Activated T-helper 1 cell treated with anti-CD3 and anti-CD28 coated beads, Interleukin-2, amount 50 U/mL, for 16 hours (primary cell): ENCODE measurements at places on chromosomes 1 and 21.

GRCh38 chr1:181630398-181630797 is 147.1 kb downstream of the CACNA1E start:
- no peak for DNase-seq

- no peak for DNase-seq
Measured at GRCh38 chr1:65792669-65793358, at the start of gene PDE4B. Gene PDE4B, plus strand, starts transcription at chr1:65792895.

GRCh38 chr1:175130649-175131045 is 61.9 kb downstream of the KIAA0040 start:
- no peak for DNase-seq

- no peak for DNase-seq
Measured at GRCh38 chr1:100907887-100908286, 12.0 kb downstream of the SLC30A7 start.

DNA sequence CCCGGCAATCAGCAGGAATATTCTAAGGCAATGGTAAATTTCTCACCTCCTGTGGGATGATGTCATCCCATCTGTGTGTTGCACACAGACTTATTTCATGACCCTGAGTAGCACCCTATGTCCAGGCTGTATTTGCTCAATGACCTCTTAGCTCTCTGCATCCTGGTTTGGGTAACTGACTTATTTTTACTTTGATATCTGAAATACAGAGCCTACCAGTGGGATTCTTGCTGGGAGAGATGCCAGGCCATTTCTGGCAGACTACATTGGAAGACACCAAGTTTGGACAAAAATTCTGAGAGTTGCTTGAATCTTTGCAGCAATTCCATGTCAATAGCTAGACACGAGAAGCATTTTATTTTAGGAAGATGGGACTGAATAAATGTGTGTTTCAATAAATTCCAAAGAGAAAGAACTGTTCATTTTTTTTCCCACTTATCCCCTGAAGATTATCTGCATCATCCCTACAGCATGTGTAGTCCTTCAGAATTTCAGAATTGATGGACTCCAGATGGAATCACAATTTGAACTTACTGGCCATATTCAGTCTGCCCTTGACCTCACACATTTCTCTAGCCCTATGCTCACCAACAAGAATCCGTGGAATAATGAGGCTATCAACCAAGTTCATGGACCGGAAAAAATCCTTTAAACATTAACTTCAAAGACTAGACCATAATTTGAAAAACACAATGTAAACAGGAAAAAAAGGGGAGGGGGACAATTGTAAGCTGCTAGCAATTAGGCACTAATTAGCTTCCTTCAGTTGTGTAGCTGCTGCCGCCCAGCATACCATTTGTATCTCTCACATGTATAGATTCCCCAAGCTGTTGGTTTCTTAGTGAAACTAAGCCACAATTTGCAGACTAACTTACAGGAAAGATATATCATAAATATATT is 226.5 kb downstream of the HMCN1 start:
- DNase-seq = no peak

- no peak for DNase-seq
Measured at GRCh38 chr1:235416662-235417049, 49.4 kb downstream of the TBCE start.

GRCh38 chr1:44073528-44073927 is 42.3 kb upstream of the SLC6A9 start:
- DNase-seq = no peak

DNA sequence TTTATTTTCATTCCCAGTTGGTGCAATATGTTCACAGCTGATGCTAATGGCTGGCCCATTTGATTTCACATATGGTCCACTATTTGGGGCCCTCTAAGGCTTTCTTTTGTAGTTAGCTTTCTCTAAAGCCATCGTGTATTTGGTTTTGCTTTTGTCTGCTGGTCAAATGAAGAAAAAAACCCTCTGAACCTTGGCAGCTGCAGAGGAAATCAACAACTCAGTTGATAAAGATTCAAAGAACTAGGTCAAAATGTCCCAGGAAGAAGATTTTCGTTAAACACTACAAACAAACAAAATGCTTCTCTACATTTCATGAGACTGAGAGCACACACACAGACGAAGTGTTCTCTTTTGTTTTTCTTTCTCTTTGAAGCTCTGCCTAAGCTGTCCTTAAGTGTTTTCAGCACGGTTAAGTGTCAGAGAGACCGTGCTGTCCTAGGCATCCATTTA is 655.0 kb downstream of the RWDD3 start:
- DNase-seq = no peak

DNA sequence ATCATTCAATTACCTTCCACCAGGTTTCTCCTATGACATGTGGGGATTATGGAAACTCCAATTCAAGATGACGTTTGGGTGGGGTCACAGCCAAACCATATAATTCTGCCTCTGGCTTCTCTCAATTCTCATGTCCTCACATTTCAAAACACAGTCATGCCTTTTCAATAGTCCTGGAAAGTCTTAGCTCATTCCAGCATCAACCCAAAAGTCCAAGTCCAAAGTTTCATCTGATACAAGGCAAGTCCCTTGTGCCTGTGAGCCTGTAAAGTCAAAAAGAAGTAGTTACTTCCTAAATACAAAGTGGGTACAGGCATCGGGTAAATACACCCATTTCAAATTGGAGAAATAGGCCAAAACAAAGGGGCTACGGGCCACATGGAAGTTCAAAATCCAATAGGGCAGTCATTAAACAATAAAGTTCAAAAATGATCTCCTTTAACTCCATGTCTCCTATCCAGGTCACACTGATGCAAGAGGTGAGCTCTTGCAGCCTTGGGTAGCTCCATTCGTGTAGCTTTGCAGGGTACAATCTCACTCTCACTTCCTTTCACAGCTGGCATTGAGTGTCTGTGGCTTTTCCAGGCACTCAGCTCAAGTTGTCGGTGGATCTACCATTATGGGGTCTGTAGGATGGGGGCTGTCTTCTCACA is 112.9 kb downstream of the FCRL5 start:
- no peak for DNase-seq

DNA sequence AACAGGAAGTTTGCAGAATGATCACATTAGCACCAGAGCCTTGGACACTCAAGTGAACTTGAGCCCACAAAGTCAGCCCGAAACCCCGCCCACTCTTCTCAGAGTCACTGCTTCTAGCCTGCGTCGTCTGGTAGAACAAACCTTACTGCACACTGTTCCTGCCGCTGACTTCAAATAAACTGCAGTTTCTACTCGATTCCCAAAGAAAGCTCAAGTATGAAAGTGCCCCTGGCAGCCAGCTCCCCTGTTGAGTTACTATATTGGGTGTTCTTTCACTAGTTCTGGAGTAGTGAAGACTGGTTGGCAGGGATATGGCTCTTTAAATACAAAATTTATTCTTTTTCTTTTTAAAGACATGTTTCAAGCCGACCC is 164.7 kb downstream of the GALNT2 start:
- DNase-seq = no peak

GRCh38 chr1:67711855-67712212 is 26.8 kb downstream of the GADD45A start:
- DNase-seq = no peak

GRCh38 chr1:47198214-47198613 is 8.4 kb upstream of the PDZK1IP1 start:
- DNase-seq = no peak

GRCh38 chr1:3323796-3324703 is 130.4 kb upstream of the ARHGEF16 start:
- no peak for DNase-seq

DNA sequence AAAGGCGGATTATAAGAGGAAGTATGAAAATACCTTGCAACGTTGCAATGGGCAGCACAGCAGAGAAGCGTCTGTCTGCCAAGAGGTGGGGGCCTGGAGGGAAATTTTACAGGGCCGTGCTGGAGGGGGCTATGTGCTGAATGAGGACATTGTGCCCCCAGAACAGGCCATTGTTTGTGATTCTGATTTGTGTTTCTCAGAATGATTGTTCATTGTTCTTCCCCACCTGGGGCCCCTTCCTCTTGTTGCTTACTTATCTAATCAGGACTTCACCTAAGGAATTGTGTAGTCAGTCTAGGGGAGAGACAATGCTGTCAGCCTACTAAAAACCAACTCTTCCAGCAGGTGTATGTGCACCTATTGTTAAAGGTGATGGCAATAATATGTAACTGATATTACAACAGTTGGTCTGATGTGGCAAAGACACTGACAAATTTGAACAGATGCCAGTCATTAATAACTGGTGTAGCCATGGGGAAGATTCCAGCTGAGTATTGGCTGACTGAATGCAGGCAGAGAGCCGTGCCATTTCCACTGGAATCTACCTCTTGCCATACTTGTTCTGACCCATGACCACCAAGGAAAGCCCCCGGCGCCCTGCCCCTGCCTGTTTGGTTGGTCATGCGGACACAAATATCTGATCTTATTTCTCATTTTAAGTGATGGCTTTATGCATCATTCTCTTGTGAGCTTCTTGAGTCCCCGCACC is 45.2 kb upstream of the PSEN2 start:
- no peak for DNase-seq

DNA sequence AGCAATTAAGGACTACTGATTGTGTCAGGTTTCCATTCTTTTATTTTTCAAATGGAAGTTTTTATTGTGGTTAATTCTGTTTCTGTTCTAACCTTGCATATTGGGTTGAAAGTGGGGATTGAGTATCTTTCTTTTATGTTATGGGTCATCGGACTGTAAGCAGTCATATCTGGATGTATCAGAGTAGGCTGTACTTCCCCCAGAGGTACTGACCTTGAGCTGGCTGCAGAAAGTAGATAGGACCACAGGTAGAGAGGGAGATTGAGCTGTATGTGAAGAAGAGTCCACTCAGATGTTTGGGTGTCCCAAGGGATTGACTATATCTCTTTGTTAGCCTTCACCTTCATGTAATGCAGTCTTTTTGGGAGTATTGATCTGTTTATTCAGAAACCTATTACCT is 20.5 kb upstream of the ALG14 start:
- no peak for DNase-seq

DNA sequence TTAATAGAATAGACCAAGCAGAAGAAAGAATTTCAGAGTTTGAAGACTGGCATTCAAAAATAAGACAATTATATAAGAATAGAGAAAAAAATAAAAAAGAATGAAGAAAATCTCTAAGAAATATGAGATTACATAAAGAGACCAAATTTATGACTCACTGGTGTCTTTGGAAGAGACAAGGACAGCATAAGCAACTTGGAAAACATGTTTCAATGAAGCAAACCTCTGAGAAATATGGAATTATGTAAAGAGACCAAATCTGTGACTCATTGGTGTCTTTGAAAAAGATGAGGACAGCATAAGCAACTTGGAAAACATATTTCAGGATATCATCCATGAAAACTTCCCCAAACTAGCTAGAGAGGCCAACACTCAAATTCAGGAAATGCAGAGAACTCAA is 60.4 kb upstream of the LYPLAL1 start:
- DNase-seq = no peak

- no peak for DNase-seq
Measured at GRCh38 chr1:74729741-74730478, 2.9 kb downstream of the CRYZ start.

GRCh38 chr1:166489670-166490436 is 323.1 kb upstream of the FAM78B start:
- DNase-seq = peak; percentile 2

- DNase-seq = no peak
Measured at GRCh38 chr1:94936861-94937620, 10.1 kb upstream of the CNN3 start.

- no peak for DNase-seq
Measured at GRCh38 chr1:186403632-186404031, 28.0 kb downstream of the ODR4 start.

- no peak for DNase-seq
Measured at GRCh38 chr1:69952676-69953075, 252.7 kb downstream of the LRRC40 start.

GRCh38 chr1:176626572-176627061 is 163.6 kb downstream of the PAPPA2 start:
- no peak for DNase-seq

- no peak for DNase-seq
Measured at GRCh38 chr1:14516974-14517840, 81.3 kb upstream of the KAZN start.

DNA sequence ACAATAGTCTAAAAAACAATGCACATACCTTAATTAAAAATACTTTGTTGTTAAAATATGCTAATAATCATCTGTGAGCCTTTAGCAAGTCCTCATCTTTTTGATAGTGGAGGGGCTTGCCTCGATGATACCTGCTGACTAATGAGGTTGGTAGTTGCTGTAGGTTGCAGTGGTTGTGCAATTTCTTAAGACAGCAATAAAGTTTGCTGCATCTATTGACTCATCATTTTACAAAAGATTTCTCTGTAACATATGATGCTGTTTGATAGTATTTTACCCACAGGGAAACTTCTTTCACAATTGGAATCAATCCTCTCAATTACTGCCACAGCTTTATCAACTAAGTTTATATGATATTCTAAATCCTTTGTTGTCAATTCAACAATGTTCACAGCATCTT is 7.6 kb downstream of the C1orf87 start:
- DNase-seq = no peak

- no peak for DNase-seq
Measured at GRCh38 chr21:29305561-29305960, 6.8 kb downstream of the BACH1 start.

- DNase-seq = no peak
Measured at GRCh38 chr21:23725576-23725975, 1881.7 kb downstream of the MRPL39 start.

DNA sequence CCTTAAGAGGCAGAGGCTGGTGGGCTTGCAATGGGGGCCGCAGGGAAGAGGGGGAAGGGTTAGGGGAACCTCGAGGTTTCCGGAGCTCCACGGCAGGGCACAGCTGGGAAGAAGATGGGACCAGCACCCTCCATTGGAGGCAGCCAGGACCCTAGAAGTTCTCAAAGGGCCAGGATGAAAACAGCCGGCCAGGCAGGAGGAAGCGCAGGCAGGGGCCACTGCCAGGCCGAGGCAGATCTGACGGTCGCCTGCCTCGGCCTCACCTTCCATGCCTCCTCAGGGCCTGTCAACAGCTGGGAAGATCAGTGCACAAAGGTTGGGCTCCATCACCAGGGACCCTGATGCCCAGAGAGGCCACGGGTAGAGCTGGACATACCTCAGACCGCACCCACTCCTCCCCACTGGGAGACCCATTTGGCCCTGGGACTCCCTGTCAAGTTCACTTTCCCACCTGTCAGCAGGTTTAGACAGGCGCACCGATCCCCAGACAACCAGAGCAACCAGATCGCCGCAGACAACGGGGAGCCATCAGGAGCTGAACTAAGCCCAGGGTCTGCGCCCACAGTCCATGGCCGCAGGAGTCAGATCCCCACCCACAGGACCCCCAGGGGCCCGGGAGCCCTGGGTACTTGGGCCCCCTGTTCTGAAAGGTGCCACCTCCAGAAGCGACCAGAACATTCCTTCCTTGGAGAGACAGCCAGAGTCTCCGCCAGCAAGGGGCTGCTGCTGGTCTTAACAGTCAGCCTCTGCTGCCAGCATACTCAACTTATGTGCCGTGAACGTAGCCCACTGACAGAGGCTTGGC is 2.2 kb downstream of the SLC19A1 start:
- DNase-seq = no peak
